Glomerular endothelial cell (primary cell): ENCODE measurements at places on chromosomes 2 and 18. TPM values are rescaled to one million over a fixed set of nuclear protein-coding genes. Genes with fewer than 3 reads are reported as not detected.

DNA sequence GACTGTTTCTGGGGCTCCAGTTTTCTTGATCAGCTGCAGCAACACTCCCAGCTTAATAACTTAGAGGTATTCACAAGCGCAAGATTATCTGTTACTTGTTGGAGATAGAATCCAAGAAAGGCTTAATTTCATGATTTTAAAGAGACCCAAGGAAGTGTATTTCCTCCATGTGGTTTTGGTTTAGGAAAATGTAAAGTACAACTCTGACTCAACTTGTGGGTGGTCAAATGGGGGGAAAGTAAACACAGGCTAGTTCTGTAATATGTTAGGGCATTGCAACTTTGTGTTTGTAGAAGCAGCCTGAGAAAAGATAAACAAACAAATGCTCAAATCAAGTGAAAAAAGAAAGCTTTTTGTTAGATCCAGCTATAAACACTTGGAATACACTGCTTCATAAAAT is 90.1 kb upstream of the COL3A1 start:
- DNase-seq: no peak

DNA sequence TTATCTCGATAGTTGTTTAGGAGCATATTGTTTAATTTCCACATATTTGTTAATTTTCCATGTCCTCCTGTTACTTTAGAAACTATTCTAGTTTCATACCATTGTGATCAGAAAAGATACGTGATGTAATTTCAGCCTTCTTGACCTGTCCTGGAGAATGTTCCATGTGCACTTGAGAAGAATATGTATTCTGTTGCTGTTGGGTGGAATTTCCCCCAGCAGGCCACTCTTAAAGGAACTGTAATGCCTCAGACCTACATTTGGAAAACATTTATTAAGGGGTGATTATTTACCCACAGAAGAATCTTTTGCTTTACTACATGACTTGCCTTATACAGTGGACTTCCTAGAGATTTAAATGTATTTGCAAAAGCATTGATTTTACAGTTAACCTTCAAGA is 55.5 kb downstream of the LIMS1 start:
- DNase-seq: no peak

DNA sequence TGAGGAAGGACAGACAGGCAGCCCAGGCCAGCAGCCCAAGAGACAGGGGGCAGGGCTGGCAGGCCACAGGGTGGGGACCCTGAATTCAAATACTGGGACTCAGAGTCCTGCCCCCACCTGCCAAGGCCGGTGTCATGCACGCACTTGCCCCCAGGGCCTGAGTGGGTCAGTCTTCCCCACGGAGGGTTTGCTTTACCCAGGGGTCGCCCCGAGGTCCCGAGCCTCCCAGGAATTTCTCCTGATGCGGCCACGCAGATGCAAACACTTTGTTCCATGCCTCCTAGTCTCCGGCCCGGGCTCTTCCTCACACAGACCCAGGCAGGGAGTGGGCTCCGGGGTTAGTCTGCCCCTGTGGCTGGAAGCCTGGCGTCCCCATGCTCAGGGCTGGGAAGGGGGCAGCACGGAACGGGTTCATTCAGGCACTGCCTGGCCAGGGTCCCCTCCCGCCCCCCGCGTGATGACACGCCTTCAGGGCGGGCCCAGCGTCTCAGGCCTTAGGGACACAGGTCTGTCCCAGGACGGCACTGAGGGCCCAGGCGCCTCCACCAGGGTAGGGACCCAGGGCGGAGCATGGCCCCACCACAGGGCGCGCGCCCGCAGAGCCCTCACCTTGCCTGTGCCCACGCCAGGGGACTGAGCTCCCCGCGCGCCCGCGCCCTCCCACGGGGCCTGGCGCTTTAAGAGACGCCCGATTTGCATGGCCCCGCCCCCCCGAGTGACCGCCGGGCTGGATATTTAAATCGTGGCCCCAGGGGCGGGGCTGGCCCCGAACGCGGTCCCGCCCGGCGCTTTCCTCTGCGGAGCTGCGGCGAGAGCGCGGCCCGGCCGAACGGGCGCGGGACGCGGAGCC is at the start of gene SNED1:
Gene SNED1 (plus strand): TSS at position 763 of the 850 bp plus-strand sequence. CDS start 220 bp downstream, outside the sequence.
- DNase-seq: no peak

Gene RAPGEF4
- 4.5 and 5.1 TPM in 2 replicates for total RNA-seq

Gene CACNB4
- total RNA-seq: 0.10 and 0.82 TPM in 2 replicates

Gene PRKAG3
- total RNA-seq: not detected in 2 replicates

DNA sequence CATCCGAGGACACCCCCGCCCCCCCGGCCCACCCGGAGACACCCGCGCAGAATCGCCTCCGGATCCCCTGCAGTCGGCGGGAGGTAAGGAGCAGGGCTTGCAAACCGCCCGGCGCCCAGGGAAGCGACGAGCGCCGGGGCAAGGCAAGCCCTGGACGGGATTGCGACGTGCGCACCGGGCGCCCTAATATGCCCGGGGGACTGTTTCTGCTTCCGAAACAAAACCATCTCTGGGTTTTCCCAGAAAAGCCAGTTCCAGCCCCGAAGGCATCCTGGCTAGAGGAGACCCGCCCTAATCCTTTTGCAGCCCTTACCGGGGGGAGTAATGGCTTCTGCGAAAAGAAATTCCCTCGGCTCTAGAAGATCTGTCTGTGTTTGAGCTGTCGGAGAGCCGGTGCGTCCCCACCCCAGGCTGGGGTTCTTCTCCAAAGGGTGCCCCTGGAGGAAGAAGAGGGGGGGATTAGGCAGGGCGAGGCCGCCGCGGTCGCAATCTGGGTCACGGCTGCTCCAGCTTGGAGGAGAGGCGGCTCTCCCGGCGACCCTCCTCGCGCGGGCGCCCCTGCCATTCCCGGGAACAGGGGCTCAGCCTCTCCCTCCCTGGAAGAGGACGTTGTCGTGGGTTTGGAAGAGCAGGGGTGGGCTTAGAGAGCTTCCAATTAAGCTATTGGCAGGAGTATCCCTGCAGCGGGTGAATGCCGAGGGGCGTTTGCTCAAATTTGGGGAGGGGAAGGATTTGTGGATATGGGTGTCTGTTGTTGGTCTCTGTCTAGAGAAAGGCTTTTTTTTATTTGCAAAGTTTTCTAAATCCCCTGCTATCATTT is 521 bp downstream of the MYCN start:
- no peak for DNase-seq

DNA sequence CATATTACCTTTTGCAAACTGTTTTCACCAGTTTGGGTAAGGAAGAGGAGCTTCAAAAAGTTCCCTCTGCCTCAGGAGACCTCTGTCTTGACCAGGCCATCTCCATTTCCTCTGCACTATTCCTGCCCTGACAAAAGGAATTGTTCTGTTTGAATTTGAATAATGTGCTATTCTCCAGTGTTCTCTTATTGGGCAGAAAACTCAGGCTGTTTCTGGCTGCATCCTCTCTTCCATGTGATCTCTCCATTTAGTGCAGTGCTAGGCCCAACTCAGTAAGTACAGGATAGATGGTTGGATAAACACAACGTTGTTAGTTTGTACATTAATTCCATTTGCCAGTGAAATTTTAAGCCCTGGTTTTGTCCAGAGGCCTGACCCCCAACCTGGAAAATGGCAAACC is 102.2 kb upstream of the CELF4 start:
- no peak for DNase-seq

- DNase-seq: no peak
Measured at GRCh38 chr2:30362468-30363081, 84.5 kb upstream of the LCLAT1 start.

- DNase-seq: no peak
Measured at GRCh38 chr2:218799990-218800389, 18.0 kb downstream of the CYP27A1 start.

GRCh38 chr2:127157651-127158485 is 50.9 kb upstream of the BIN1 start:
- no peak for DNase-seq

- DNase-seq: no peak
Measured at GRCh38 chr2:28168376-28168775, 224.3 kb upstream of the FOSL2 start.

DNA sequence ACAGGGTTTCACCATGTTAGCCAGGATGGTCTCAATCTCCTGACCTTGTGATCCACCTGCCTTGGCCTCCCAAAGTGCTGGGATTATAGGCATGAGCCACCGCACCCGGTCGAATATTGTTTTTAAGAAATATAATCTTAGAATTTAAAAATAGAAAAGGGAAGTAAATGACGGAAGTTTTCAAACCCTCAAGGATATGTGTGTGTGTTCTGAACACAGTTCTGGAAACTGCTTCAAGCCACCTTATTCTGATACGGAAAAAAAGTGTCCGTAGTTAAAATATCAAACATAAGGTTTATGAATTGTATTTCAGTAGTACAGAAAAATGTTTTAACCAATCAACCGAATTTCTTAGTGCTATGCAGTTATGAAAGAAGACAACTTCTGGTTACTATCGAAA is 115.9 kb downstream of the UPP2 start:
- no peak for DNase-seq

Gene REG3G
- not detected in 2 replicates for total RNA-seq

DNA sequence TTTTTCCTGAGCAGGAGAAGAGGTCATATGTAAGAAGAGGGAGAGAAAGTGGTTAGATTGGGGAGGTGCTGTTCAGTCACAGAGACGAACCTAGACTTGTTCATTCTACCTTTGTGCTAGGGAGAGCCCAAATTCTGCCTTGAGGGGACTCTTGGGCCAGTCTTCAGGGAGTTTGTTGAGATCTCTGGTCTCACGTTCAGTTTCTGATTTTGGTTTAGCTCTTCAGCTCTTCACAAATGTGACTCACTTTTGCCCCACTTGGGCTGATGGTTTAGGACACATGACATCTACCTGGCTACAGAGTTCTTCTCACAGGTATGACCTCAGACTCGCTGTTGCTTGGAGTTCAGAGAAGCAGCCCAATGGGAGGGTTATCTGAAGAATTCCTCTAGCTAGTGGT is 49.2 kb upstream of the DARS1 start:
- DNase-seq: no peak

DNA sequence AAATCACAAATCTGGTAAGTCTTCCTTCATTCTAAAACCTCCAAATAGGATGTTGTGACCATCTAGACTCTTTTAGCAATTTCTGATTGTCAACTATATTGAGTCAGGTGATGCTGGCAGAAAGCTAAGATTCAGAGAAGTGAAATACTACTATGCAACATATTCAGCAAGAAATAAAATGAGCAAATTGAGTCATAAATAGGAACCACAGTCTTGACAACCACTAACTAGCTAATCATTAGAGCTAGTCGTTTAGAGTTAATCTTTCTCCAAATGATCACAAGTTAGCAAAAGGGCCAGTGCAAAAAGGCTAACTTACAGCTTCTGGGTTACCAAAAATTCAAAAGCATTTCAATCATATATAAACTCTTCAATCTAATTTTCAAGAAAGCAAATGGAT is 54.5 kb downstream of the ROCK1 start:
- DNase-seq: no peak

- no peak for DNase-seq
Measured at GRCh38 chr2:219352448-219353023, 20.0 kb upstream of the RESP18 start.

Gene TMEM17
- 2.5 and 2.9 TPM in 2 replicates for total RNA-seq

Gene XIRP2
- total RNA-seq: 2.8 and 6.5 TPM in 2 replicates

DNA sequence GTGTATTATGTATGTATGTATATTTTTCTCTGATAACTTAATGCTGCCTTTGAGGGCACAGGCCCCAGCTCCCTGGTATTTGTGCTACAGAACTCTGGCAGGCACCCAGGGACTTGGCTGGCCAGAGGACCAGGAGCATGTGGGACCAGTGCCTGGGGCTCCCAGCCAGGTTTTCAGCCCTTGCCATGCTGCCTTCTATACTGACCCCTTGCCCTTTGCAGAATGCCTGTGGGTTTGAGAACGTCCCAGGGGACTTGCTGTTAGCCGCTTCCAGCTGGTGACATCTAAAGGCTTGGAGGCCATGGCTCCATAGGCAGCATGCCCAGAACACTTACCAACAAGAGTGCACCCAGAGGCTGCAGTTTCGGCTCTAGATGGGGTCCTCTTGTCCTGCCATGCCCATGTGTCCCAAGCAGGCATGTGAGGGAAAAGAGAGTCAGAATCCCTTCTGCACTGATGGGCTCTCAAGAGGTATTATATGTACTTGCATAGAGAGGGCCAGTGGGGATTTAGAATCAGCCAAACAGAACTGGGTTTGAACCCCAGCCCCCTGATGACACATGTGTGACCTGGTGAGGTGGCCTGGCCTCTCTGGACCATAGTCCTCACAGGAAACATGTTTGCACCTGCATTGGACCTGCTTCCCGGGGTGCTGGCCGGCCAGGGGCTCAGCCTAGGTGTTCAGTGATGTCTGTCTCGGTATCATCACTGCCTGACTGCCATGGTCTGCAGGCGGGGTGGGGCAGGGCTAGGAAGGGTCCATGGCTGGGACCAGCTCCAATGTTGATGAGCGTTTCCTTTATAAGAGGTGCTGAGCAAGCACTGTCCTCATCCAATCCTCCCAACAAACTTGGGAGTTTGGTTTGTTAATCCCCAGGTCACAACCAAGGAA is 119.2 kb upstream of the FHL2 start:
- DNase-seq: no peak

DNA sequence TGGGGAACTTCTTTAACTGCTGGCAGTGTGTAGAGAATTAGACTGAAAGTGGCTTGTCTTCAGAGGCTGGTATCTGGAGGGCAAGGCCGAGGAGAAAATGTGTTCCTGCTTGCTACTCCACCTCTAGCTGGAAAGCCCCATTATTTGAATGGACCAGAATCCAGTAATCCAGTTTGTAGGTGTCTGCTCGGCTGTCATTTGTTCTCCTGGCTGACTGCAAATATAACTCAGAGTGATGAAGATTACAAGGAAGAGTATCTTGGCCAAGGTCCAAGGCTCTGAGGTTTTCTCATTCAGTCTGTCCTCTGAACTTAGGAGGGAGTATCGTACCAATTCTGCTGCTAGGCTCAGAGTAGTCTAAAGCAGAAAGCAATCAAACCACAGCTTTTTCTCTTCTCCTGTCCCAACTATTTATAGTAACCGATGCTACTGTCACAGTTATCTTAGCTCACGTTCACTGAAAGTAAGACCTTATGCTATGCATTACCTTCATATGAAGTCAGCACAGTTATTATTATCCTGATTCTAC is 228.6 kb downstream of the SETBP1 start:
- no peak for DNase-seq

GRCh38 chr18:28960146-28960545 is 783.2 kb upstream of the CDH2 start:
- no peak for DNase-seq

GRCh38 chr2:80016171-80016570 is 288.4 kb downstream of the LRRTM1 start:
- no peak for DNase-seq

Gene THSD7B
- not detected in 2 replicates for total RNA-seq

- no peak for DNase-seq
Measured at GRCh38 chr2:170180031-170180566, 2.2 kb downstream of the MYO3B start.

- no peak for DNase-seq
Measured at GRCh38 chr18:58894930-58895329, 30.3 kb downstream of the ZNF532 start.

- no peak for DNase-seq
Measured at GRCh38 chr2:217064234-217065011, 204.6 kb upstream of the TNP1 start.

- DNase-seq: no peak
Measured at GRCh38 chr2:127629637-127630036, 16.3 kb upstream of the GPR17 start.

Gene PPP1R1C
- total RNA-seq: 0.93 and 1.4 TPM in 2 replicates

Gene ST8SIA3
- total RNA-seq: not detected in 2 replicates

Gene ITGB6
- 0.47 and 0.68 TPM in 2 replicates for total RNA-seq
